Stimulated activated CD4-positive, alpha-beta T cell treated with anti-CD3 and anti-CD28 coated beads, Interleukin-15, amount 100 ng/mL, for 48 hours (primary cell): ENCODE measurements at places on chromosomes 4 and X.

- no peak for DNase-seq
Measured at GRCh38 chrX:136209016-136209738, 42.0 kb downstream of the MAP7D3 start.

GRCh38 chr4:39873823-39874222, 103.9 kb downstream of the PDS5A start:
- DNase-seq: no peak

DNA sequence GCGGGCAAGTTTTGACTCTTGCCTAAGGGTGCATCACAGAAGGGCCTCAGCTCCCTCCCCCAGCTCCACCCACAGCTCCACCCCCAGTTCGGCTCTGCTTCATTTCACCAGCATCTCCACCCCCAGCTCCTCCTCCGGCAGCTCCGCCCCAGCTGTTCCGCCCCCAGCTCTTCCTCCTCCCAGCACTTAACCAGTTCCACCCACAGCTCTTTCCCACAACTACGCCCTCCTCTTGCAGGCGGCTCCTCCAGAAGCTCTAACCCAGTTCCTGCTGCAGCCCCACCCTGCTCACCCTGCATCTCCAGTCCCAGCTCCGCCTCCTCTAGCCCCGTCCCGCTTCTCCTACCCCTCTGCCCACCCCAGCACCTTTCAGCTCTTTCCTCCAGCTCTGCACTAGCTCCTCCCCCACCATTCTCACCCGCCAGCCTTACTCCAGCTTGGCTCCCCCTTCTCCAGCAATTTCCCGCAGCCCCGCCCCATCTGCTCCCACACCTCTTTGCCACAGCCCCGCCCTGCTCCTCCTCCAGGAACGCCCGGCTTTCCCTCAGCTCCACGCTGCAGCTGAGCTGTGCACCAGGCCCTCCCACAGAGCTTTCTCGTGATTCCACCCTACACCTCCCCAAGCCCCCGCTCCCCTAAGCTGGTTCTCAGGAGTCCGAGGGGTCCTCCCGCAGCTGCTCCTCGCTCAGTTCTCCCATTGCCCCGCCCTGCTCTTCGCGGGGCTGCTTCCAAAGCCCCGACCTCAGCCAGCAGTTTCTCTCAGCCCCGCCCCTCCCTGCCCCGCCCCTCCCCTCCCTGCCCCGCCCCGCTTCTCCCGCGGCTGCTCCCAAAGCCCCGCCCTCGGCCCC, 1.3 kb upstream of the EOLA1 start:
- DNase-seq: peak; percentile 71

DNA sequence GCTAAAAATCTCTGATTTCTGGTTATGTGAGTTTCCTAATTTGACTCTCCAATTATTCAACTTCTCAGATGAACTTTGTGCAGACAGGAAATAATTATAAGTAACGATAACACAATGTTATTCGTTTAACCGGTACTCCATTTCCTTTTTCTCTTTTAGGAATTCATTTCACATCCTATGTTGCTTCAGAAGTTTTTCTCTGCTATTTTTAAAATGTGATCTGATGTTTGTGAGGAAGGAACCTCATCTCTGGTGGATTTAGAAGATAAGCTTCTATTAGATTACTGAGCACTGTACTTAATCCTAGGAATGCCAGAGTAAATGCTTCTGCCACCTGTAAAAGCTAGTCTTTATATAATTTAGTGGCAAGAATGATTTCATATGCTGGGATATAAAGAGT, 116.0 kb upstream of the ETNPPL start:
- no peak for DNase-seq

DNA sequence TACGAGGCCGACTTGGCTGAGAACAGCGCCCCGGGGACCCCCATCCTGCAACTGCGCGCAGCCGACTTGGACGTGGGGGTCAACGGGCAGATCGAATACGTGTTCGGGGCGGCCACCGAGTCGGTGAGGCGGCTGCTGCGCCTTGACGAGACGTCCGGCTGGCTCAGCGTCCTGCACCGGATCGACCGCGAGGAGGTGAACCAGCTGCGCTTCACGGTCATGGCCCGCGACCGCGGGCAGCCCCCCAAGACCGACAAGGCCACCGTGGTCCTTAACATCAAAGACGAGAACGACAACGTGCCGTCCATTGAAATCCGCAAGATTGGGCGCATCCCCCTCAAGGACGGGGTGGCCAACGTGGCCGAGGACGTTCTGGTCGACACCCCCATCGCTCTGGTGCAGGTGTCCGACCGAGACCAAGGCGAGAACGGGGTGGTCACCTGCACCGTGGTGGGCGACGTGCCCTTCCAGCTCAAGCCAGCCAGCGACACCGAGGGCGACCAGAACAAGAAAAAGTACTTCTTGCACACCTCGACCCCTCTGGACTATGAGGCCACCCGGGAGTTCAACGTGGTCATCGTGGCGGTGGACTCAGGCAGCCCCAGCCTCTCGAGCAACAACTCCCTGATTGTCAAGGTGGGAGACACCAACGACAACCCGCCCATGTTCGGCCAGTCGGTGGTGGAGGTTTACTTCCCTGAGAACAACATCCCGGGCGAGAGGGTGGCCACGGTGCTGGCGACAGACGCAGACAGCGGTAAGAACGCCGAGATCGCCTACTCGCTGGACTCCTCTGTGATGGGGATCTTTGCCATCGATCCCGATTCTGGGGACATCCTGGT, 2.4 kb downstream of the PCDH7 start:
- no peak for DNase-seq

DNA sequence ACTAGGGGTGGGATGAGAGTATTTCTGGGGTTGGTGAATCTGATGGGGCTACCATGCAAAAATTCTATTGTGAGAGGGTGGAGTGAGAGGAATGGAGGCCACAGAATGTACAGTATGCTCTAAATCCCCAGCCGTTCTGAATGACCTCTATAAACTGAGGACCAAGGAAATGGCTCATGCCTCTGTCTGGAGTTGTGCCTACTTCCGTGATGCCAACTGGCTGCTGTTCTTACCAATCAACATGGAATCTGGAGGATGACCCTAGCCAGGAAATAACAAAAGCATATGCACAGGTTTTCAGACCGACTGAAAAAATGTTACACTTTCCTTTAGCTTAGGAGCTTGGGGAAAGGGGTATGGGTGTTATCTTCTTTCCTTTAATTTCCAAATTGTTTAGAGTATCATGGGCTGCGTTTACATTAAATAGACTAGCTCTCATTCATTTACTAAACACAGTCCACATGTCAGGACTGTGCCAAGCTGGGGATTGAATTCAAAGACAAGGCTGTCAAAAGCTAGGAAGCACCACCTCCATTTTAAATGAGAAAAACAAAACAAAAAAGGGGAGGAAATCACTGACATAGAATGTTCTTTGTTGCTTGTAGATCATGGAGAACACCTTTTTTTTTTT, 20.2 kb upstream of the CCKAR start:
- DNase-seq: no peak

DNA sequence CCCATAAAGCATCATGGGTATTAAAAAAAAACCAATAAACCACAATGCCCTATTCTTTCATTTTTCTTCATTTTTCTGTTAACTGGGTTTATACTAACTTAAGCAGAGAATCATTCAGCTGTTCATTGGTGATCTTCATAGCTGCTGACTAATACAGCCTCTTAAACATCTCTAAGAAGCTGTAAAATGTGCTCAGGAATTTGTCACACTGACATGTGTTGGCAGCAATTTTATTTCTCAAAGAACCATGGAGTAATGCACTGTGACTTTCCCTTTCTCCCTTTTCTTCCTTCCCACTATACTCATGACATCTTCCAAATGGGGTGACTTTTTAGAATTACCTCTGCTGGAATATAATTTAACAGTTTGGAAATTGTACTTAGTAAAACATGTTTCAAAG, 315.4 kb downstream of the ANTXR2 start:
- no peak for DNase-seq

DNA sequence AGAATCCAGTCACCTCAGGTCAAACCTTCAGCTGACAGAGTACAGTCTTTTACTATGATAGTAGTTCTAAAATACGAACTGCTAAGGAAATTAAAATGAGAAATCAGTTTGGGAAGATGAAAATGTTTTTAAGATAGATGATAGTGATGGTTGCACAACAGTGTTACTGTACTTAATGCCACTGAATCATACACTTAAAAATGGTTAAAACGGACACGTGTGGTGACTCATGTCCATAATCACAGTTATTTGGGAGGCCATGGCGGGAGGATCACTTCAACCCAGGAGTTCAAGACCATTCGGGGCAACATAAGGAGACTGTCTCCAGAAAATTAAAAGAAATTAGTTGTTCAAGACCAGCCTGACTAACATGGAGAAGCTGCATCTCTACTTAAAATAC, 41.4 kb downstream of the ABHD18 start:
- DNase-seq: no peak
